ENCODE measurements at places on chromosomes 16 and 17.

DNA sequence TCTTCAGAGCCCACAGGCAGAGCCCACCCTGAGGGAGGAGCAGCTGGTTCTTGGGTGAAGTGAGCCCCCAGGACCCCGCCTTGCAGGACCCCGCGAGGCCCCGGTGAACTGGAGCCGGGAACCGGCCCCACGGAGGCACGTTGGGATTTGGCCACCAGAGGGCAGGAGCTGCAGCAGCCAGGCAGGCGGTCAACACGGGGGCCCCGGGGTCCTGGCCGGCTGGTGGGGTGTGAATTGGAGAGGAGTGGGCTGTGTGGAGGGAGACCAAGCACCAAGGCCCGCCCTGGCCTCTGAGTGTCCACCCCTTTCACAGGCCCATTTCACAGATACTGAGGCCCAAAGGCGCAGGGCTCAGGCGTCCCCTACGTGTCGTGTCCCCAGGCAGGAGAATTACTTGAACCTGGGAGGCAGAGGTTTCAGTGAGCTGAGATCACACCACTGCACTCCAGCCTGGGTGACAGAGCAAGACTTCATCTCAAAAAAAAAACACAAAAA is 2.2 kb downstream of the DPEP1 start:
- no peak for DNase-seq

GRCh38 chr17:58755269-58755576 is 431 bp upstream of the PPM1E start:
- peak; percentile 26 for DNase-seq

DNA sequence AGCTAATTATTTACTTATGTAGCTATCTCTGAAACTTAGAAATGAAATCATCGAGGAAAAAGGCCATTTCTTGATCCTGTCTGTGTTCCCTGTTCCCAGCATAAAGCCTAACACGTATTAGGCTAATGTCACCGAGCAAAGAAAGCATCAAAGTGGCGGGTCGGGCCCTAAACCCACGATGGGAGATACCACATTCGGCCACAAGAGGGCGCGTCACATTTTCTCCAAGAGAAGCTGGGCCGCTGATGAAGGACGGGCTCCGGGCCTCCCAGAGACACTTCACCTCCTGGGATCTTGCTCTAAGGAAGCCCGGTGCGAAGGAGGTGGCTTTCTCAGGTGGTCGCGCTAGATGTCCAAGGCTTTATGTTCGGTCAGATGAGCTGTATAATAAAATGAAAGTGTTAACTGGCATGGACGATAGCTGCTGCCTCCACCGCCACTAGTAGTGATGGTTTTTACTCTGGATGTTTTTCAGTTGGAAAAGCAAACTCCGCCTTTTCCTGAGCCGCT is 853 bp upstream of the PDK2 start:
- DNase-seq, result no peak

GRCh38 chr17:28367641-28368305 is 2.3 kb downstream of the VTN start:
- DNase-seq, result no peak

- DNase-seq, result peak; percentile 82
Measured at GRCh38 chr17:56833057-56833808, 487 bp downstream of the C17orf67 start.

DNA sequence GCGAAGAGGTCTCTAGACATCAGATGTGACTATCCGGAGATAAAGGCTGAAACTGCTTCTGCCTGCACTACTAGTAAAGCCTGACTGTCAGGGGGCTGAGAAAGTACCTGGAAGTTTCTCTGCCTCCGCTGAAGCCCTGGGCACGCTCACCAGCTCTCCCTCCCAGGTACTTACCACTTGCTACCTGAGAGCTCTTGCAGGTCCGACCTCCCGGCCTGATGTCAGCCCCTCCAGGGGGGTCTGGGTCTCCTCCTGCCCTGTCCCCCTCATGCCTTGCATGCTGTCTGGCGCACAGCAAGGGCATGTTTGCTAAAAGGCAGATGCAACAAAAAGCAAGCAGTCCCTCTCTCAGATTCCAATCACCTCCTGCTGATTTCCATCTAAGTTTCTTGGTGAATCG is 17.4 kb downstream of the ZDHHC7 start:
- no peak for DNase-seq

- DNase-seq, result no peak
Measured at GRCh38 chr16:57941016-57941664, 29.8 kb downstream of the CNGB1 start.

DNA sequence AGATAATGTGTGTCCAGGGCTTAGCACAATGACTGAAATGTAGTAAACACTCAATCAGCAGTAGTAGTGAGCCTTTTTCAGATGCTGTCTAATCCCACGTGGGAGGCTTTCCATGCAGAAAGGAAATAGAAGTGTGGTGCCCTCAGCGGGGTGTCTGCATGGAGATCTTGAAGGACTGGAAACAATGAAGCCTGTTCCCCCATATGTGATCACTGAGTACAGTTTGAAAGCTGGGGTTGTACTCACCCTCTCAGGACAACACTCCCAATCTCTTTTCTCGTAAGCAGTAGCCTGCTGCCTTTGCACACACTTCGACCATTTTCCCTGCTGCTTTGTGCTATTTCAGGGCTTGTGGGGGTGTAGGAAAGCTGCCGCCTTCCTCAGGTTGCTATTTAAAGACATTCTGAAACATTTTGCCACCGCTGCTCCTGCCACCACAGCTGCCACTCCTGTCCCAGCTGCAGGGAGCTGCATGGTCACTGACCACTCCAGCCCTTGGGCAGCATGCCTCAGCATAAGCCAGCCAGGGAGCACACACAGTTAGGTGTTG is 40.6 kb upstream of the HAS3 start:
- DNase-seq, result no peak

GRCh38 chr17:82592767-82593589 is 55.3 kb downstream of the WDR45B start:
- DNase-seq, result no peak

DNA sequence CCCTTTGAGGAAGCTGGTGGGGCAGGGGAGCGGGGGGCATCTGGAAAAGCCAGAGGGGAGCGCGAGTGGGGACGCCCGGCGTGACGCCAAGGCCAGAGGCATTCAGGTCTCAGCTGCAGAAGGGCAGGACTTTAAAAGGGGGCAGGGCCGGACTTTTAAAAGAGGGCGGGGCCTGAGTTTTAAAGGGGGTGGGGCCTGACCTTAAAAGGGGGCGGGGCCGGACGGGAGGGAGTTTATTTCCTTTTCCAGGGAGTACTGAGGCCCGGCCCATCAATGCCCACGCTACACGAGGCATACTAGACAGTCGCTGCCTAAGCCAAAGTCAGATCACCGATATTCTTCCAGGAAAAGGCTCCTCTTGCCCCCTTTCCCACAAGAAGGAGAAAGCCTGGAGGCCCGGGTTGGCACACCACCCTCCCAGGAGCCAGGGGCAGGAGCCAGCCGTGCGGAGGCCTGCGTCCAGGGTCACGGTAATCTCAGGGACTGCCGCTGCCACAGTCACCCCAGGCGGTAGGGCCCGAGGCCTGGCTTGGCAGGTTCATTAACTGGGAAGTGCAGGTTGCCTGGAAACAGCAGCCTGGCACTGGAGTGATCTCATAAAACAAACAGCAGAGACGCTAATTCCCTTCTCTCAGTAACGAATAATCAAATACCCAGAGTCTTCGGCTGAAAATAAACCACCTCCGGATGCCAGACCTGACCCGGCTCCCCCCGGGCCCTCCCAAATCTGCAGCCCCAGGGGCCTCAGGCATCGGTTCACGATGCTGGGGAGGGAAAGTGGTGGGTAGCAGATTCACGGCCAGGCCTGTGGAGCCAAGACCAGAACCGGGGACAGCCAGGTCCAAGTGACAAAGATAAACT is 90.7 kb downstream of the TIMM22 start:
- peak; percentile 60 for DNase-seq

DNA sequence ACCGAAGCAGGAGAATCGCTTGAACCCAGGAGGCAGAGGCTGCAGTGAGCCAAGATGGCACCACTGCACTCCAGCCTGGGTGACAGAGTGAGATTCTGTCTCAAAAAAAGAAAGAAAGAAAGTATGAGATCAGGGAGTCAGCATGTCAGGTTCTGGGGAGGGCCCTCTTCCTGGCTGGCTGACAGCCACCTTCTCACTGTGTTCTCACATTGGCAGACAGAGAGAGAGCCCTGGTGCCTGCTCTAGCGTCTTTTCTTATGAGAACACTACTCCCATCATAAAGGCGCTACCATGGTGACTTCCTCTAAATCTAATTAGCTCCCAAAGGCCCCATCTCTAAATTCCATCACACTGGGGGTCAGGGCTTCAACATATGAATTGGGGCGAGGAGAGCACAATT is 27.6 kb upstream of the RBBP6 start:
- DNase-seq, result no peak

- no peak for DNase-seq
Measured at GRCh38 chr16:53142823-53143568, 88.2 kb downstream of the CHD9 start.

Measured in H54 (cell line).